GM12865 (cell line): ENCODE measurements at places on chromosomes 4 and X.

DNA sequence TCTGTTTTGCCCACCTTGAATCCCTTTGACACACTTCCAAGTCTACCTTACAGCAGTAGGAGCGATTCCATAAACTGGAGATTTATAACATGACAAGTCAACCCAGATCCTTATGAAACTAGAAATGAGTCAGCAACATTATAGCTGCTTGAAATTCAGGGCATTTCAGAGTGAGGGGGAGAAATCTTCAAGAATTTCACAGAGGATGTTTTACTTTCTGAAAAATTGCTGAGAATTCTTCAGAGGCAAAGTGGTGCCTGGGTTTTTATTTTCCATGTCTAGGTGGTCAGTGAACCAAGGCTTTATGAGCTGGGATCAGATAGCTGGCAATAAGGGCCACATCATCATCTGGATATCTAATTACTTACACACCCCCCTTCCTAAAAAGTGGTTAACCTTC is 119.8 kb downstream of the PPARGC1A start:
- no peak for DNase-seq

DNA sequence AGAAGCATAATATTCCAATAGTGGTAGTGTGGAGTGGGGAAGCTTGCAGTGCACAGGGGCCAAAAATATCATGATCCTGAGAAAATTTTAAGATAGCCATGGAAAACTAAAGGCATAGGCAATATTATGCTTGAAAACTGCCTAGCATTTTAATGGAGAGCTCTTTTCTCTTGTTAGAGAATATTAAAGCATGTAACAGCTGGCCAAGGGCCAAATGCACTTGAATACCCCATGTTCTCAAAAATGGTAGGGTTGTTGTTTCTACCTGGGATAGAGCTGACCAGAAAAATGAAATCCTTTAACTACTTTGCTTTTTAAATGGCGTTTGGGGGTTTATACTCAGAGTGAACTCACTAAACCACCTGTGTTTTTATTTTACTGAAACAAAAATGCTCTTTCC is 739.6 kb upstream of the SLIT2 start:
- DNase-seq = no peak

DNA sequence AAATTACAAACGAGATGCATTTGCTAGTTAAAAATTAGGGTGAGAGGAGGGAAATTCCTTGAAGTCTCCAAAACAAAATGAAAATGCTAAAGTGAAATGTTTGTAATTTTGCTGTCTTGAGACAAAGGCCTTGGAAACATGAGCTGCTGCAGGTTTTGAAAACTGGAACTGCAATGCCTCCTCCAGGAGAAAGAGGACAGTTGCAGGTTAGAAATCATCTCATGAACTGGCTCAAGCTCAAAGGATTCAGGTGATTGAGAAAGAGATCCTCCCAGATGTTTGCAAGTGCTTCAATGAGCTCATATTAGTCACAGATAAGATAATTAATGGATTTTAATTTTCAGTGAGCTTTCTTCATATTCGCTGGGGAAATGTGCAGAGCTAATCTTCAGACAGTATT is 32.4 kb downstream of the SMPX start:
- DNase-seq = no peak

DNA sequence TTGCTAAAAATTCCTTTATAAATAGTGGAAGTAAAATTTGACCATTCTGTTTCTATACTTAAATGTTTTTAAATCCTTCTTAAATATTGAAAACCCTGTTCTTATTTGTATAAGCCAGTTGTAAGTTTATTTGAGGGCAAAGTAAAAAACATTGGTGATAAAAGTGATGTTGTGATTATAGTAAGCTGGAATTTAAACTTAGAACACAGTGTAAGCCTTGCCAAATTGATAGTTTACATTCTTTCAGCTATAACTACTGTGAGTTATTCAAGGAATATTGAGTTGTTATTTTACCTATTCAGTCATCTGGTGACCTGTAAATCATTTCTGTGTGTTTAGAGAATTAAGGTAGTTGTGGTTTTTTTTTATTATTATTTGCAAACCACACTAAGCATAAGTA is 9.6 kb downstream of the YY2 start:
- DNase-seq = no peak

- no peak for DNase-seq
Measured at GRCh38 chrX:150833454-150834056, 64.9 kb downstream of the CD99L2 start.

DNA sequence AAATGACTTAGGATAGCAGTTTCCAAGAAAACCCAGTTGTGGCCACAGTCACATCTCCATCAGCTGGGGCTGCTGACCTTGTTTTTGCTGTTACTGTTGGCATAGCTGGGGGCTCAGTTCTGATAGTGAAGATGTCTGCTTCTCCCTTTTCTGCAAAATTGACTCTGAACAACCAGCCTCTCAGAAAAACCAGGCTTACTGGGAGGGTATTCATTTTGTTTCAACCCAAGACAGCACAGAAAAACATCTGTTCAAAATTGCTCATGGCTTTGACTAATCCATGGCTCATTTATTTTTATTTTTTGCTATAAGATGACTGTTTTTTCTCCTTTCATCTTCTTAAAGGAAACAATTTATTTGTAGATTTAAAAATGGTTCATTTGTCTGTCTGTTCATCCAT is 53.1 kb downstream of the RASL11B start:
- DNase-seq = no peak

- peak; percentile 61 for DNase-seq
Measured at GRCh38 chr4:152112887-152113286, 352.1 kb upstream of the GATB start.

- peak; percentile 9 for DNase-seq
Measured at GRCh38 chr4:42398871-42399331, 1.6 kb downstream of the SHISA3 start.

DNA sequence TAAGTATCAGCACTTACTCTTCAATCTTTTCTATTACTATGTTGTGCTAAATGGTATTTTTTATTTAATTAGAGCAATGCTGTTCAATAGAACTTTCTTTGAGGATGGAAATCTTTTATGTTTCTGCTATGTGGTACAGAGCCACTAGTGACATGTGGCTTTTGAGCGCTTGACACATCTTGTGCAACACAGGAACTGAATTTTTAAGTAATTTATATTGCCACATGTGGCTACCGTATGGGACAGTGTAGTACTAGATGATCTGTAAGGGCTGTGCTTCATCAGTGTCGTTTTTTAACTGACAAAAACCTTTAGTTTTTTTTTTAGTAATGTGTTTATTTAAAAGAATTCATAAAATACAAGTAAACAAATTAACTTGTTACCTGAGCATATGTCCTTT is 22.4 kb downstream of the HPRT1 start:
- no peak for DNase-seq

DNA sequence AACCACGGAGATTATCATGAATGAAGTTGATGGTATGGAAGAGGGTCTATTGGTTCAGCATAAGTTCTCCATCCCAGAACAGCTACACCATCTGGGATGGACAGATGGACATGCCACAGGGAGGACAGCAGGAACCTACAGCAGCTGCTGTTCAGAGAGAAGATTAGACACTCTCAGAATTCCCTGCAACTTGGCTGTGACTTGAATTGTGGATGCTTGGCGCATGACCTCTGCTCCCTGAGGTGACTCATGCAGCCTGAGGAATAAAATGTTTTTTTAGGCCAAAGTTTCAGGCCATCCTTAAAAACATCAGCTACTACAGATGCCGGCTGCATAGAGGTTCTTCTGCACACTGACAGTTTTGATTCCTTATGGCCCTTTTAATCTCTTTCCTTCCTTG is 97.3 kb downstream of the RS1 start:
- no peak for DNase-seq

GRCh38 chrX:134647477-134647877 is 10.8 kb downstream of the PLAC1 start:
- DNase-seq = no peak

DNA sequence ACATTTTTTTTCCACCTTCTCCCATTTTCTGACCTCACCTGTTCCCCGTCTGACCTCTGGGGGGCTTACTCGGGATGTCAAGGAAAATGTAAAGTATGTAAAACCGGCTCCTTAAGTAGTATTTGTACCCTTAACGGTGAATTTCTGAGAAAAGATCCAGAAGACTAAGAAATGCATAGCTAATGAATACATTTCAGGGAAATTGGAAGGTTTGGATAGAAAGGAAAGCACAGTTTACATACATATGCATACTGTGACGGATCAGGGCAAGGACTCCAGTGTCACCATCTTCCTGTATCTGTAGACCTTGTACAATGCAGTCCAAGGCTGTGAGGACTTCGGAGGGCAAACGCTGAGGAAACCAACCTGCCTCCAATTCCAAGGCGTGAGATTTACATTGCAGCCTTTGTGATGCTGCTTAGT is 2185.9 kb upstream of the TENM3 start:
- DNase-seq = peak; percentile 7
